ENCODE measurements at places on chromosomes 6 and 20. TPM values are rescaled to one million over a fixed set of nuclear protein-coding genes. Genes with fewer than 3 reads are reported as not detected.

Gene REM1
- not detected for total RNA-seq

Gene NRSN1
- 27.9 TPM for total RNA-seq

Gene OPRL1
- total RNA-seq = 14.3 TPM

Gene VWA7
- total RNA-seq = 0.31 TPM

Gene PFDN6
- 27.0 TPM for total RNA-seq

Gene FAM184A
- total RNA-seq = 37.3 TPM

Gene TBC1D22B
- total RNA-seq = 8.0 TPM

Gene WFDC10B
- not detected for total RNA-seq

Gene FAM209B
- not detected for total RNA-seq

DNA sequence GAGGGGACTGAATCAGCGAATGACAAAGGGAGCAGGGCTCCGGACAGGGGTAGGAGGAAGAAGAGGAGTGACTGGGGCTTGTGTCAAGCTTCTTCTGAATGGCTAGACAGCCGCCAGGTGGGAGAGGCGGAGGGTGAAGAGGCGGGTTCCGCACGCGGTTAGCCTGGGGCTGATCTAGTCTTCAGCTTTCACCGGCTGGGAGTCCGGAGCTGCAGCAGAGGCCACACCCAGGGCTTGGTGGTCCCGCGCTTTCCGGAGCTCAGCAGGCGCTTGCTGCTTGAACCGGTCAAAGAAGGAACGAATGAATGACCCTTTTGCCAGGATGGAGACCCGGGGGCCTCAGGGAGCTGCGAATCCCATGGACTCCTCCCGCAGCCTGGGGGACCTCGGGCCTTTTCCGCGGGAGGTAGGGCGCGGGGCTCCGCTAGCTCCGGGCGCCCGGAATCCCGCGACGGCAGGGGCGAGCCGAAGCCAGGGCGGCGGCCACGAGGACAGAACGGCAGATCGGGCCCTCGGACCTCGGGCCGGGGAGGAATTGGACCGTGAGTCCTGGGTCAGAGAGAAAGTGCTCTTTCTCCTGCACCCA is at the start of gene C6orf141:
Gene C6orf141, plus strand, starts transcription at position 177 of the 586 bp plus-strand sequence. Its CDS starts 125 bp downstream, at position 302.
- no peak for DNase-seq

DNA sequence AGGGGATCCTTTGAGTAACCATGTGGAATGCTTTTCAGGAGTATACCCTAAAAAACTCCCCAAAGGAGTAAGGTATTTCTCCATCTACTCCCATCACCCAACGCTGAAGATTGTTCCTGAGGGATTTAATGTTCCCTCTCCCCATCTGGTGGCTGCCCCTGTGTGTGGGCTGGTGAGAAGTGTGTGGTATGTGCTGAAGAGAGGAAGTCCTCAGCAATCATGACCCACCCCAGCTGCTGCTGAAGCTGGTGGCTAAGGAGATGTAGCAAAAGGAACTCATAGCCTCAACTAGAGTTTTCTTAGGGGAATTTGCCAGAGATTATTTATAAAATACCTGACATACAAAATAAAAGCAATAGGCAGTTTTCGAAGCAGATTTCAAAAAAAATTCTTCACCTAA is 114.3 kb upstream of the JAG1 start:
- no peak for DNase-seq

DNA sequence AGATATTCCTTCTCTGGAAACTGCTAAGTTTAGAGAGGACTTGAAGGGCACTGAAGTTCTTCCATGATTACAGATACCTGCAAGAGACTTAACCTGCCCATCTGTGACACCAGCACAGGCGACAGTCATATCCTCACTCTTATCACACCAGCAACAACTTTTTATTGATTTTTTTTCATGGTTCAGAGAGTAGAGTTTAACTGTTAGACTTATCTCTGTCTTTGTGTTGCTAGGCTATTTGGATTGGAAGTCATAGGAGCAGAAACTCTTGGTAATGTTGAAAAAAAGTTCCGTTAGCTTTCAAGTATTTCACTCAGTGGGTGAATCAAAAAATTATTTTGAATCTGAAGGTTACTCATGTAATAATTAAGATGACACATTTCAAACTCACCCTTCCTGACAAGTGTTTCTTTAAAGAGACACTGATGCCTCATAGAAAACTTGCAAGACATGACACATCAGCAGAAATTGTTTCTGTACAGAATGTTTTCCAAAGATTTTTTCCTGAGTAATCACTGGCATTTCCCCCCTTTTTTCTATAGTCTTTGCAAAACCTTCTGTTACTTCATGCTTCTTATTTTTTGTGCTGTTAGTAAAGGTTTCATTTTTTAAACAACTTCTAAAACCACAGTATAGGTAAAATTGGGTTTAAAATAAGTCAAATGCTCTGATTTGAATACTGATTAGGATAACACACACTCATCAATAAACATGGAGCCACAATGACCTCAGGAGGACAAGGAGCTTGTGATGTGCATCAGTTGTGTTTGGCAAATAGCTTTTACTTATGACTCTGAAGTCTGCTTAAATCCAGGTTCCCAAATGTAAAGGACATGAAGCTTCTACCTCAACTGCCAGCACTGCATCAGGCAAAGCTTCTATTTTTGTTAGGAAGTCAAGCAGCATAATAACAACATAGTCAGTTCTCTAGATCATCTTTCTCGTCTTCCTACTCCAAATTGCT is 252.9 kb upstream of the MAN1A1 start:
- no peak for DNase-seq

DNA sequence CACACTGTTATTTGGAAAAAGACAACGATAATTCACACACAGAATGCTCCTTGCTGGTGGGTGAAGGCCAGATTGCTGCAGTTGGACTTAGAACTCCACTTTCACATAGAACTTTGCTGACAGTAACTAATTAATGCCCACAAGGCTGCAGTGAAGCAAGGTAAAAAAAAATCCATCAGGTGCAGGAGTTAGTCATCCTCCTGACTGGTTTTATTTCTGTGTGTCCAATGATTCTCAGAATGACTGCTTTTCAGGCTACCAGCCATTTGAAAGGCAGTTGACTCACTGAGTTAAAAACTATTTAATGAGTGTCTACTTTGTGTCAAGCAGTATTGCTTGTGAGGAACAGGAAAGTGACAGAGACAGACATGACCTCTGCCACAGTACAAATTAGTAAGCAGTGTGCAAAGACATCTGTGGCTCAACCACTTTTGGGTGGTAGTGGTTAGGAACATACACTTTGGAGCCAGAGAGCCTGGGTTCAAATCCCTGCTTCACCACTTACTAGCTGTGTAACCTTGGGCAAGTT is 41.9 kb downstream of the ELOVL5 start:
- no peak for DNase-seq

GRCh38 chr6:29870104-29870503 is 42.5 kb downstream of the HLA-G start:
- DNase-seq = no peak

GRCh38 chr20:50267041-50267865 is 76.6 kb downstream of the CEBPB start:
- no peak for DNase-seq

GRCh38 chr6:162385980-162386379 is 341.6 kb downstream of the PRKN start:
- no peak for DNase-seq

- no peak for DNase-seq
Observed at GRCh38 chr20:23127506-23128279, 41.6 kb upstream of the CD93 start.

DNA sequence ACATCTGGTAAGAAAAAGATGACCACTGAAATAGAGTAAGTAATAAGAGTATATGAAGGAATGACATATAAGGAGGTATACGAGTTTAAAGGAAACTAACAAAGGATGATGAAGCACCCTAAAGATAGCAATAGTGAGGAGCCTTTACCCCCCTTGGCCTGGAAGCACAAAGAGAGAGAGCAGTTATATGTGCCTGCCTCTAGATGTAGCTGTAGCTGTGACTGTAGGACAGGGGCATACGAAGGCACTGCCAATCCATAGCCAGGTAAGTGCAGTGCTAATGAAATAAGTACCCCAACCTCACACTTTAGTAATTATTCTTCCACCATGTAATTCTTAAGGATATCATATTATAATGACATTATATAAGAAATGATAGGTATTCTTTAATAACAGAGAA is 90.1 kb upstream of the FKBP1C start:
- DNase-seq = no peak

DNA sequence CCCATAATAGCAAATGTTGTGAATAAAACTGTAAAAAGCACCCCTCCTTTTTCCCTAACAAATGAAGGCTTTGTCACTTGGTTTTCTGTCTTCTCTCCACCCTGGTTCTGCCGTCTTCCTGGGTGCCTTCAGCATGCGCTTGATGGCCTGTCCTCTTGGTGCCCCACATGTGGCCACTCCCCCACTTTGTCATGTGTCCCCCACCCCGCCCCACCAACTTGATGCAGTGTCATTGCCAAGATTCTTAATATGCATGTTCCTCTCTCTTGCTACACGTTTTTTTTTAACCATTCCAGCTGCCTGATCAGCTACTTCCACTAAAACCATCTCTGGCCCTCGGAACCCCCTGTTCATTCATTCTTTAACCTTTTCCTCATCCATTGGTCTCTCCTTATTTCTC is 340.3 kb downstream of the QKI start:
- no peak for DNase-seq

DNA sequence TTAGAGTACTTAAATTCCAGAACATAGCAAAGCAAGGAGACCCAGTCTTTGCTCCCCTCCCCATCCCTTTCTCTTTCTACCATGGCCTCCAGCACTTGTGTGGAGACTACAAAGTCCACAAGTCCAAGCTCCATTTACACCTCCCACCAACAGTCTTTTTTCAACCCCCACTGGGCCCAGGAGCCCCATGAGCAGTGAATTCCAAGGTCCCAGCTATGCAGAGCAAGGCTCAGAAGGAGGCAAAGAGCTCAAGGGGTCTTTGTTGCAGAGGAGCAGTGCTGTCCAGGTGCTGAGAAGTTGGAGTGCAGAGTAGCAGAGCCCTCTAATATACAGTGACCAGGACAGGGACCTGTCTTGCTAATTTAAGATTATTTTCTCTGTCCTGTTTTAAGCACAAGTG is 9.0 kb downstream of the PAK5 start:
- DNase-seq = no peak

DNA sequence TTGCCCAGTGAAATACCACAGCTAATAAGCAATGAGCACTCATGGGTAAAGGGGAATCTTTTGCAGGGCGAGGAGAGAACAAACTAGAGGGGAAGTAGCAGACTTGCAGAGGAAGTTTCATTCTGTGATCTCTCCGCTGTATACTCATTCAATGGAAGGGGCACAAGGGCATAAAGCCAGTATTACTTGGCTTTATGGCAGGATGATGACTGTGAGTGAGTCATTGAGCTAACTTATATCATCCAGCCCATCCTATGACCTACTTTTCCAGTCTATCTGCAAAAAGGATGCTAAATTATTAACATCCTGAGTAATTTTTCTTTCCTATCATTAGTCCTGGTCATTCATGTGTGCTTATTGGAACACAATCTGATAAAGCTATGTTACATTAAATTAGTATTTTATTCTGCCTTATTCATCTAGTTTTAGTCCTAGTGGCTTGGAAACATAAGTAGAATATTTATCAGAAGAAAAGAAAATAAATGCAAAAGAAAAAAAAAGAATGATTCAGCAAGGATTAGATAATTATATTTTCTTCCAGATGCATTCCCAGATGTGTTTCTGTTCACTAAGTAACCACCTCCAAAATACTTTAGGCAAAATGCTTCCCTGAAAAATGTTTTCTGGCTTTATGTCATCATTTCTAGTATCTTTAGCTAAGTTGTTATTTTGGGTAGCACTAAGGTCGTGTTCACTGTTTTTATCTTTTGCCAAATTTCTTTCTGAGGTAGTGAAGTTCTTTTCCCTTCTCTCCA is 471.7 kb downstream of the CDKAL1 start:
- no peak for DNase-seq

Data from occipital lobe (tissue), 3 donors.